ENCODE measurements at places on chromosomes 12 and 14. TPM values are rescaled to one million over a fixed set of nuclear protein-coding genes. Genes with fewer than 3 reads are reported as not detected.

The C14orf180 gene
- not detected for total RNA-seq

The SERPINA12 gene
- not detected for total RNA-seq

The PTCSC3 gene
- not detected for total RNA-seq

The PLEKHD1 gene
- 0.07 TPM for total RNA-seq

The OVCH1 gene
- total RNA-seq = under 0.01 TPM

The MVK gene
- total RNA-seq = 28.4 TPM

The GLT8D2 gene
- total RNA-seq = 2.2 TPM

Measured in thoracic aorta endothelial cell (primary cell).